ENCODE measurements at places on chromosomes 6 and 20.

DNA sequence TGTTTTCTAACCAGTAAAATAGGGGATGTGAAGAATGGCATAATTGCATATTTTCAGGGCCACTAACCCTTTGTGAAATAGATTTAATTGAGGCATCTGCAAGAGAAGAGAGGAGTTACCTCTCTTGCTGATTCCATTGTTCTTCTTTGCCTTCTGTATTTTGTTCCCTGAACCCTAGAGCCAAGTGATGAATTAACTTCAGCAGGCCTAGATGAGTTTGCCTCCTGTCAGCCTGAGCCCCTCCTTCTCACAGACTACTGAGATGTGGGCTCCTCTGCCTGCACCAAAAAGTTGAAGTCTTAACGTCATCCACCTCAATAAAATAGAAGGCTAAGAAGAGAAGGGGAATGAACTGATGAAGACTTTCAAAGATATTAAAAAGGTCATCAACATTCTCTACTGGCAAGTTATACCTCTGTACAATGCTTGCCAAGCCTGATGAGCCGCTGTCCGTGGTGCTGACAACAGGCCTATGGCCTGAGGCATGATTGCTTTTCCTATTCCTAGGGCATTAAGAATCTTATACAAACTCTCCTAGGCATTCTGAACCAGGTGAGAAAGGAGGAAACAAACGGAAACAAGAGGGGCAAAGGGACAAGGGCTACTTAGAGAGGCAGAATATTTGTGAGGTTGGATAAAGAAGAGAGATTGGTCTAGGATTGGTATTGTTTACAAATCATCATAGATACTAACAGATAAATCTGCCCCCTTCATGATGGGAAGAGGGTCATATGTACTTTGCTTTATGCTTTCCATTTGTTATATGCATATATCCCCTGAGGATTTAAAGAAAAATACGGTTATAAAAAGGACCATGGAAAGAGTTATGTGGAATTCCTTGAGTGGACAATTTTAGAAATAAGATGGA is 46.8 kb downstream of the CD24 start:
- DNase-seq: no peak

GRCh38 chr6:126657561-126658175 is 317.8 kb downstream of the CENPW start:
- DNase-seq: no peak

- no peak for DNase-seq
Measured at GRCh38 chr6:39433630-39434029, 111.1 kb upstream of the KCNK16 start.

GRCh38 chr20:36663031-36663430 is 17.0 kb upstream of the SLA2 start:
- DNase-seq: no peak

- DNase-seq: no peak
Measured at GRCh38 chr6:62345962-62346689, 60.1 kb upstream of the KHDRBS2 start.

DNA sequence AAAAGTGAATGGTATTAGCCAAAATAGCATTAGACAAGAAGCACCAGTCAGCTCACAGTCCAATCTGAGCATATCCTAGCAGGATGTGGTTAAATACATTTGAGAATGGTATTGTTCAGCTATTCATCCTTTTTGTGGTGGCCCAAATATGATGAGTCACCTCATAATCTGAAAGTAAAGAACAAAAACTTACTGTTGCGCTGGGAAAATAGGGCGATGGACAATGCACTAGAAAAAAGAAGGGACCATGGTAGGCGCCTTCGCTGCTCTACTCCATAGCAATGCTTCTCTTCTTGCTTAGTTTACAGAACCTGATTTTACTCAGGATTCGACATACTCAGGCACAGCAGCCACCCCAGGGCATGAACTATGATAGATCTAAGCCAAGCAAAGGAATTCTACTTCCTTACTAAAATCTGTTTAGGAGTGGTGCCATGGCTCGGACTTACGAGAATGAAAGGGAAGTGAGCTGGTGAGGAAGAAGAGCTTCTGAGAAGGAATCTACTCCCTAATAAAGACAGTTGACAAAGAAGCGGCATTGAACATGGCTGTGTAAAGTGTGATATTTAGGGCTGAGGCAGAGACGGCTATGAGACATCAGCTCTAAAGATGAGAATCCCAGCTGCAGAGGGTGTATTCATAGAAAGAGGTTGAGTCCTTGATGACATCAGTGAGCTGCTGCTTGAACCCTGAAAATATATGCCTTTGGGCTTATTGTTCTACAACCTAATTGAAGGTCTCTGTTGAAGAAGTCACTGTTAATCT is 16.6 kb upstream of the FBXO9 start:
- DNase-seq: no peak

DNA sequence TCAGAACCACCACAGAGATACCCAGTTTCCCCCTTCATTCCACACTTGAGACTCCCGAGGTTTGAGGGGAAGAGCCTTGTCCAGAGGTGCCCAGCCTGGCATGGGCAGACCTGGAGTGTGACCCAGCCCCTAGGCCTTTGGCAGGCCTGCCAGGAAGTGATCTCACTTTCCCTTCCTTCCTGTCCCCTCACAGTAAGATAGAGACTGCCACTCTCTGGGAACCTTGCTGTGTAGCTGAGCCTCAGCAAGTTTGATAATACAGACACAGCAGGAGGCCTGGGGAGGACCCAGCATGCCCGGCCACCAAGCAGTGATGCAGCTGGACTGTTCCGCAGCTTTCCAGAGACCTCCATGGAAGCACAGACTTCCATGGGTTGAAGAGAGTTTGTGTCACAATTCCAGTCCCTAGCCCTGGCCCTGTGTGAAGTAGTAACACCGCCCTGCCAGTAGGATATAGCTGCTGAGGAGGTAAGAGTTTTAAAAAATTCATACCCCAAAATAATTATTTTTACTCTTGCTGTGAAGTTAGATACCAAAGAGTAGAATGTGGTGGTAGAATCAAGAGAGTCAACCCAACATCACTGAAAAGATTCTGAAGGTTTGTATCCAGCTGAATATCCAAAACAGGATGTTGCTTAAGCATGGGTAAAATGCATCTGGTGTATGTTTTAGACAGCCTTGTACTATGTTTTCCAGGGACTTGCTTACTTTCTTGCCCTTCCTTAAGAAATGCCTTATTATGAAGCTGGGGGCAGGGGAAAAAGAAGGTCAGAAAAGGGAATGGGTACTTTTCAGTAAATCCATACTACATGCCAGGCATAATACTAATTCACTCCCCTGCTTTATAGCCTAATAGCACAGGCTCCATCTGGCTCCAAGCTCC is 16.3 kb downstream of the PKIG start:
- DNase-seq: no peak

- no peak for DNase-seq
Measured at GRCh38 chr6:136962661-136963060, 40.6 kb downstream of the SLC35D3 start.

DNA sequence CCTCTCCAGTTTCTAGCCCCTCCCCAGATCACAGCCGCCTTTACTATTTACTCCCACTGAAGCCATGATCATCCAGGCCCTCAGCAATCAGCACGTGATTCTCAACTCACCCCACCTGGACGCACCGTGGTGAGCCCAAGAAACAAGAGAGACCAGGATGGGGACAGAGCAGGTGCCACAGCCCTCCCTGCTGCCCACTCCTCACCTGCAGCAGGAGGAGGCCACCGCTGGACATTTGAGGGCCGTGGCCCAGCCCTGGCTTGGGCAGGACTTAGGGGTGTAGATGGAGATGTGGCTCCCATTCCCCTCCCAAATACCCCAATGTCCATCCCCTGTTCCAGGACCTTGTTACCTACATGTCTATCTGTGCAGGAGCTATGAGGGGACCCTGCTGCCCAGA is 20.3 kb downstream of the HLA-F start:
- no peak for DNase-seq

- DNase-seq: no peak
Measured at GRCh38 chr6:165814679-165815078, 151.6 kb upstream of the PDE10A start.

DNA sequence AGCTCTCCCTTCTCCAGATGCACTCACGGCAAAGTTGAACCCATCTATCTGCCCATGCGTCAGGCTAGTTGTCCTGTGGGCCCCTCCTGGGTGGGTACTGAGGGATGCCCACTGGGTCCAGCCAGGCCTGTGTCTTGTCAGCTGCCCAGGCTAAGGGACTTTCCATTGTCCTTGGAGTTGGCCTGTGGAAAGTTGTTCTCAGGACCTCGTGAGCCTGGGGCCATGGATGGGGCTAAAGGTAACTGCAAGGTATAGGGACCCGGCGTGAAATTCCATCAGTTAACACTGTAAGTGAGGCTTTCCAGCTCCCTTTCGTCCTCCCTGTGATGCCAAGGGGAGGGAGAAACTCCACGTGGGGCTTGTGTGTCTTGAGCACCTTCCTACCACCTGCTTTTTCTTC is 126.5 kb downstream of the CEBPB start:
- no peak for DNase-seq

DNA sequence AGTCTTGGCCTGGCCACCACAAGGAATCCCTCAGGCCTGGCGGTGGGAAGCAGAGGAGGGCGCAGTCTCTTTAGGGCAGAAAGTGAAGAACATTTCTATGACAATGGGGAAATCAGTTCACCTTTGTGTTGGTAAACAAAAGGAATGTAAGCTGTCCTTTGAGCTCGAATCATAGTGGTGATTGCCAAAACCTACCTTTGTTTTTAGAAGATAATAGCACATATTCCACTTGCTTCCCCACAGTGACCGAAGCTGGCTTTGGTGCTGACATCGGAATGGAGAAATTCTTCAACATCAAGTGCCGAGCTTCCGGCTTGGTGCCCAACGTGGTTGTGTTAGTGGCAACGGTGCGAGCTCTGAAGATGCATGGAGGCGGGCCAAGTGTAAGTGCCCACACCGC is 144.1 kb downstream of the MTHFD1L start:
- DNase-seq: no peak

DNA sequence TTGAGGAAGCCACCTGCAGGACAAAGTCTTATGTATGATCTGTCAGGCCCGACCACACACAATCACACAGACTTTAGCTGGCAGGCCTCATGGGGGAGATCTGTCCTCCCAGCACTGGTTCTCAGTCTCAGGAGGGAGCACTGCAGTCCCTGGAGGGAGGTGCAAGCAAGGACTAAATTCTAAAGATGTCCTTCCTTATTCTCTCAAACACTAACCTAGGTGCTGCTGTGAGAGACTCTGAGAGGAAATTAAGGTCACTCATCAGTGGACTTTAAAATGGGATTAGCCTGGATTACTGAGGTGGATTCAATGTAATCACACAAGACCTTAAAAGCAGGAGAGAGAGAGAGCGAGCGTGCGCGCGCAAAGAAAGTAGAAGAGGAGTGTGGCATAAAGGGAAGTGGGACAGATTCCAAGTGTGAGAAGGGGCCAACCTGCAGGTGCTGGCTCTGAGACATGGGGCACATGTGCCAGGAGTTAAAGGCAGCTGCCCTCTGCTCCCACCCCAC is 14.3 kb downstream of the GLO1 start:
- no peak for DNase-seq

DNA sequence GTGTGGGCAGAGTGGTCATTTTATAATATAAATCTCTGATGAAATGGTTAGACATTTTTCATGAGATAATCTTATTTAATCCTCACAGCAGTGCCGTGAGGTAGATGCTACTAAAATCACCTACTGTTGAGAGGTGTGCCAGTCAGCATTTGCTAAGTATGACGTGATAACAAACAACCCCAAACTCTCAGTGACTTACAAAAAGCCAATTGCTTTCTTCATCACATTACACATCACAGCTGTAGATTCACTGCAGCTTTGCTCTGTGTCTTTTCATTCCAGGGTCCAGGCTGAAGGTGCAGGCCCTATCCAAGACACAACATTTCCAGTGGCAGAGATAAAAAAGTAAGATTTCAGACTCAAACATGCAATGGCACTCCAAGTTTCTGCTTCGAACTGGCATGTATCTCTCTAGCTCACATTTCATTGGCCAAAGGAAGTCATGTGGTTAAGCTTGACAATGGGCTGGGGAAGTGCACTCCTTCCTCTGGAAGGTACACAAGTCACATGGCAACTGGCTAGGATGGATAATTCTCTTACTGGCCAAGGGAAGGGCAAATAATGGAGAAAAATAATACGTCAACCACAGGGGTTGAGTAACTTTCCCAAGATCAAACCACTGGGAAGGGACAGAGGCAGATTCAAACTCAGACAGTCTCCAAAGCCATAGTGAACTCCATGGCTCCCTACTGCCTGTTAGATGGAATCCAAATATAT is 69.5 kb upstream of the EPB41L1 start:
- DNase-seq: no peak

- DNase-seq: no peak
Measured at GRCh38 chr6:134372603-134373281, 54.8 kb upstream of the SGK1 start.

GRCh38 chr6:96450082-96450769 is 71.4 kb upstream of the UFL1 start:
- DNase-seq: no peak

GRCh38 chr6:13688692-13689196 is 22.9 kb downstream of the RANBP9 start:
- no peak for DNase-seq

DNA sequence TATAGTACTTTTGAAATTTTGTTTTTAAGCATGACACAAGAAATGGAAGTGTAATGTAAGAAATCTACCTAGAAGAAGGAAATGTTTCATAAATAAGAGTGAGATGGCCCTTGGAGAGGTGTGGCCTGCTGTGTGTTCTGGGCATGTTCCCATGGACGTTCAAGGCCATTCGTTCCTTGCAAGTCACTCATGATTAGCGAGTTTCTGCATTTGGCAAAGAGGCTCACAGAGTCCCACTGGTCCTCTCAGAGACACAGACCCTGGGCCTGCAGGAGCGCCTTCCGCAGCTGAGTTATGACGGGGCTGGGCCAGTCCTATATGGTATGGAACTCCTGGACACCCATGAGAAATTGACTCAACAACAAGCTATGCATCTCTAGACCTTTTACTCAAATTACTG is 7.2 kb downstream of the THBS2 start:
- no peak for DNase-seq

DNA sequence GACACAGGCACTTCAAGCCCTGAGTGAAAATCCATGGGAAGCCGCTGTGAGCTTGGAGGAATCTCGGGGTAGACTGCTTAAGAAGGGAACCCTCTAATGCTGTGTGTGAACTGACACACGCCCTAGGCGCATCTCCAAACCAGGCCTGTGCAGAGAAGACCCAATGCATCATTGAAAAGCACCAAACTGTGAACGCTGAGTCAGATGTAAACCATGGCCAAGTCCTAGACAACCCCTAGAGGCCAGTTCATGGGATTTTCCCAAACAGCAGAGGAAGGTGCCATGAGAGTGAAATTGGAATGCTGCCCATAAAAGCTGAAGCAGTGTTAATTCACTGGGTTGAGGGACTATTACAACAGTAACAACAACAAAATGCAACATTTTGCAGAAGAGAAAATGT is 296.5 kb downstream of the SMOC2 start:
- no peak for DNase-seq

- no peak for DNase-seq
Measured at GRCh38 chr6:141607956-141608355, 524.8 kb upstream of the GJE1 start.

- DNase-seq: no peak
Measured at GRCh38 chr20:22426772-22427171, 157.6 kb downstream of the FOXA2 start.

- no peak for DNase-seq
Measured at GRCh38 chr20:18728165-18728869, 85.3 kb upstream of the SCP2D1 start.

Measured in activated gamma-delta T cell treated with anti-CD3 and anti-CD28 coated beads, Interleukin-2, amount 50 U/mL, for 16 hours (primary cell).